ENCODE measurements at places on chromosomes 5 and 9. TPM values are rescaled to one million over a fixed set of nuclear protein-coding genes. Genes with fewer than 3 reads are reported as not detected.

RORB gene
- total RNA-seq = 0.14 TPM

AGXT2 gene
- total RNA-seq = not detected

THOC3 gene
- 67.8 TPM for total RNA-seq

CATSPER3 gene
- total RNA-seq = 0.79 TPM

FRRS1L gene
- not detected for total RNA-seq

OLFM1 gene
- 0.70 TPM for total RNA-seq

LVRN gene
- not detected for total RNA-seq

HDAC3 gene
- total RNA-seq = 69.2 TPM

PCDHB9 gene
- 0.05 TPM for total RNA-seq

CCNO gene
- total RNA-seq = not detected

ZFP2 gene
- total RNA-seq = 0.86 TPM

PCDHGA7 gene
- not detected for total RNA-seq

SOX30 gene
- 2.0 TPM for total RNA-seq

ASPN gene
- not detected for total RNA-seq

KCNN2 gene
- total RNA-seq = not detected

FOXD1 gene
- 0.55 TPM for total RNA-seq

DNA sequence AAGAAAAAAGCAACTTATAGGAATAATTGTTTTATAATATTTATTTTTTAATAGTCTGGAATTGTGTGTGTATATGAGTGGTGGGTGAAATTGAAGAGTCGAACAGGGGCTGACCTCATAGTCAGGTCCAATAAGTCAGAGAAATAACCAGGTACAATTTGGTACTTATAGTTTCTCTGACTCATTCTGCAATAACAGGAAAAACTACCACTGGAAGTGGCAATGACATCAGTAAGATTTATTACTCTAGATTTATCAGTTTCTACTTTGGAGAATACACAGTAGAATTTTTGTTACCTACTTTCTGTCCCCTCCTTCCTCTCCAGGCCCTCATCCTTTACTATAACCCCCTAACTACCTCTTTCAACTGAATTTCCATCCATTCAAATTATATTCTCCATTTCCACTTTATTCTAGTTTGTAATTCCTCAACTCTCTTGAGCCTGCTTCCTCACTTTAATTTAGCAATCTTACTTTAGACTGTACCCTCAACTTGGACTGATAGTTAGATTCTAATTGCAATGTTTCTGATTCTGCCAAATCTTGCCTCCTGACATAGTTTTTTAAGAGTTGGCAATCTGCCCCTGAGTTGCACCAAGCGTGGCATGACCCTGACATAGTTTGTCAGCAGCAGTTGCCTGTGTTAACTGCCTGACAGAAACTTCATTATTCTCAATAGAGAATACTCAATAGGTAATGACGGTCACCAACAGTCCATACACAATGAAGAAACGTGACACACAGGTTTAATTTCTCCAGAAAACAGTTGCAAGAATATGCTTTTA is 475.3 kb upstream of the RIOK2 start:
- no peak for DNase-seq

DNA sequence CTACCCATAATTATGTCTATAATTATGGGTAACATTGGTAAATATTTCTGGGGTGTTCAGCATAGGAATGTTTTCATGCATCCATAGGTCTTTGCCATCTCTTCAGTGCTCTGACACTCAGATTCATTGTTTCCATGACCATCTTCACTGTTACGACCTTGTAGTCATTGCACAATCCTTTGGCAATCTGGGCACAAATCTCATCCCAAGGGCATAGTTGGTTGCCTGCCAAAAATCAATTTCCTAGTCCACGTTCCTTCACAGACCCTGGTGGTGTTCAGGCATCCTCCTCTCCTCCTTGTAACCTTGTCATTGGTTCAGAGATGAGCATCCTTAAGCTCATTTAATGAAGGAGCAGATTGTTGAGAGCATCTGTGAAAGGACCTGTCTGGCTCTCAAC is 1400.7 kb downstream of the CDH12 start:
- no peak for DNase-seq

DNA sequence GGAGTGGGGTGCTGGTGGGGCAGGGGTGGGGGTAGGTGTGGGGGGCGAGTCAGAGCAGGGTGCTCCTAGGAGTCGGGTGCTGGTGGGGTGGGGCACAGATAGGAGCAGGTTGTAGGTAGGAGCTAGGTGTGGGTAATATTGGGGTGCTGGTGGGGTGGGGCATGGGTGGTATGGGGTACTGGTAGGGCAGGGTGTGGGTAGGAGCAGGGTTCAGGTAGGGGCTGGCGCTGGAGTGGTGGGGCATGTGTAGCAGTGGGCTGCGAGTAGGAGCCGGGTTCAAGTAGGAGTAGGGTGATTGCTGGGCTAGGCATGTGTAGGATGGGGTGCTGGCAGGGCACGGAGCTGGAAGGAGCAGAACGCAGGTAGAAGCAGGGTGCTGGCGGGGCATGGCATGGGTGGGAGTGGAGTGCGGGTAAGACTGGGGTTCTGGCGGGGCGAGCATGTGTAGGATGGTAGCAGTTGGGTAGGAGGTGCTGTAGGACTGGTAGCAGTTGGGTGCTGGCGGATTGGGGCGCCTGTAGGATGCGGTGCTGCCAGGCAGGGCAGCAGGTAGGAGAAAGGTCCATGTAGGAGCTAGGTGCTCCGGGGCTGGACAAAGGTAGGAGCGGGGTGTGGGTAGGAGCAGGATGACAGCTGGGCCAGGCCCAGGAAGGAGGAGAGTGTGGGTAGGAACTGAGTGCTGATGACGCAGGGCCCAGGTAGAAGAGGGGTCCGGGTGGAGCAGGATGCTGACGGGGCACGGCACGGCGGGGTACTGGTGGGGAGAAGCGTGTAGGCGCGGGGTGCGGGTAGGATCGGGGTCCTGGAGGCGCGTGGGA is 105.5 kb upstream of the SIMC1 start:
- DNase-seq = no peak

DNA sequence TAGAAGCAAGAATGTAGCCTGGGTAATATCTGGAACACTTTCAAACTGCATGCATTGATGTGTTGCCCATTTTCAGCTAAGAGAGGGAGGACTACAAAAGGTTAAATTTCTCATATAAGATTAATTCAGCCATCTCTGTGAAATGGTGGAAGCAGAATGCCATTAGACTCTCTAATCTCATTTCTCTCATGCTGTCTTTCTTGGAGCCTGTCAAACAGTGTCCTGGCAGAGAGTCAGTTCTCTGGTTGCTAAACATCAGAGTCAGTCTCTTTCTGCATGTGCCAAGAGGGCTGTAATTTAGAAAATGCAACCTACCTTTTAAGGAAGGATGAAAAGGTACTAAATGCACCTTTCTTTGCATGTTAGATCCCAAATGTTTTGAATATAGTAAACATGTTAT is 910 bp upstream of the GARNL3 start:
- no peak for DNase-seq

GRCh38 chr5:65121880-65122436 is 353.2 kb downstream of the CWC27 start:
- DNase-seq = peak; percentile 12

DNA sequence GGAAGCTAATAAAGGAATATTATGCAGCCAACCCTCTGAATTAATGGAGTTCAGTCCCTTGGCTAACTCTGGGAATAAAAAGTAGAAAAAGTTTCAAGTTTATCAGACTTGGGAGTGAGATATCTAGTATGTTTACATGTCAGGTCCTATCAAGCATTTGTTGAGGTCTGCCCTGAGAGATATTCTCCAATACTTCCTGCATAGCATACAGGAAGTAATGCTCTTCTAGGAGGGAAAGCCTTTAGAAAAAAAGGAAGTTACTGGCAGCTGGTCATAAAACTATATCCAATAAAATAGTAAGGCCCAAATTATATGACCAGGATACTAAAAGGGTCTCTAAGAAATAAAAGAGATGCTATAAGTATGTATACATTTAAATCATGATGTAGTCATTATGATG is 594.1 kb upstream of the FTMT start:
- DNase-seq = no peak

GRCh38 chr5:179422213-179422855 is 77.1 kb upstream of the ADAMTS2 start:
- DNase-seq = no peak

DNA sequence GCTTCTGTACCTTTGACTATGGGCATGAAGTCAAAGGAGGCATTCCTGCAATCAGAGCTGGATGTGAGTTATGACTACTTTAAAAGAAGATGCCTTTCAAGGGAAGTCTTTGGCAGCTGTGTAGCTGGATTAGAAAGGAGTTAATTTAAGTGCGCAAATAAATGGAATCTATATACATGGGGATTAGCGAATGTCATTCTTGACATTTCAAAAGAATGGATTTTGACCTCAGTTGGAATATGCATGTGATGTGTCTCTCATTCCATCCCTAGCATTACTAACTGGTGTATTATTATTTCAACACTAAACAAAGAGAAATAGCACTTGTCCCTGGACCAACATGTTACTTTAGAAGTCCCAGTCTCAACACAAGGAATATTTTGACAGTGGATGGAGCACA is 359.6 kb upstream of the SLC24A2 start:
- DNase-seq = no peak

GRCh38 chr5:112908854-112909253 is 13.2 kb downstream of the REEP5 start:
- no peak for DNase-seq

DNA sequence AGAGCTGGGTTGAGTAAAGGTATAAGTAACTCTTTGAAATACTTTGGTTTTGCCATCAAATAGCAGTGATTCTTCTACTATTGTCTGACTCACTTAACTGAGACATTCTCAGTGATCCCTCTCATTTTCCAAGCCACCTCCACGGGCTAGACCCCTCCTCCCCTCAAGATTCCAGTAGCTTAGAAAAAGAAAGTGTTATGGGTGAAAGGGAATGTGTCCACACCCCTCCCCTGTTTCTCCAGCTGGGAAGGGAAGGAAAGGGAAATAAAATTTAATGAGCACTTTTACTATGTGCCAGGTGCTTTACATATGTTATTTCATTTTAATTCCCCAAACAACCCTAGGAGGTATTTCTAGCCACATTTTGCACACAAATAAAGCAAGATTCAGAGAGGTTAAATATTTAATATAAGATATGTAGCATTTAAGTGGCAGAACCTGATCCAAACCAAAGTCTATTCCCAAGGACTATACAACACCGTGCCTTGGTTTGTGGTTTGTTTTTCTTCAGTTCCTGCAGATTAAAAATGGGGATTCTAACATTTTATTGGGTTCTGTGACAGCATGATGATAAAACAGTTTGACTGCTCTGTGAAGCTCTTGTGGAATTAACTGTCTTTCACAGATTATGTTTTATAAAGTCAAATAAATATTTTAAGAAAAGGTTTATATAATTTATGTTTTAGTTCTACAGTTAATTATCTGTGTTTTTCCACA is 135.9 kb downstream of the ZSWIM6 start:
- no peak for DNase-seq

GRCh38 chr5:54799645-54800044 is 185.7 kb downstream of the ESM1 start:
- DNase-seq = no peak

DNA sequence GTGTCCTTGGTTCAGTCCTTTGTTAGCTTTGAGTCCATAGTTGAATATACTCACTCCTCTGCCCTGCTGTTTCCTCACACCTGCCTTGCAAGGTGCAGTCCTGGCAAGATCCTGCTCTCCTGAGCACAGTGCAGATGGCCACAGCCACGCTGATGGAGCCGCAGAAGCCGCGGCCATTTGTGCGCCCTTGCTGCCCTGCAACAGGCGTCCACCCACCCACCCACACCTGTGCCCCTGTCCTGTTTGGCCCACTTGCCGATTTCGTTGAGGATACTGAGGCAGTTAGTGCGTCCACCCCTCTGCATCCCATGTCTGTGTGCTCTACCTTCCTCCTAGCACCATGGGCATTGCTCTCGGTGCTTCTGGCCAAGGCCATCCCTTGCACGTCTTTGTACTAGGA is 51.1 kb upstream of the LRRTM2 start:
- DNase-seq = no peak

- no peak for DNase-seq
Observed at GRCh38 chr5:79834754-79835714, 145.4 kb downstream of the CMYA5 start.

DNA sequence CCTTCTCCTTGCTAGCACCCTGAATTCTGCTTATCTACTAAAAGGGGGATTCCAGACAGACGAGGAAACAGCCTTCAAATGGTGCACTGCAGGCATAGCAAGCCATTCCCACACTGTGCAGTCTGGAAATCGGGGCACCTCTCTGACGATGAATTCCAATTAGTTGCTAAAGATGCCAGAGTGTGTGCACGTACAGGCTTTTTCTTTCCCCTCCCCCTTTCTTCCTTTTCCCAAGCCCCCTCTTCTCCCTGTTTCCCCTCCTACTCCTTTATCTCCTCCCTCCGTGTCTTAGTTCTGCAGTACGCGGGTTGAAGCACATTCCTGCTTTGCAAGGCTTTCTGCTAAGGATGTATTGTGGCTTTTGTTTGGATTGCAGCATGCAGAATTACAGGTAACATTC is at the start of gene GPR21:
TSS of gene GPR21 (plus strand) at position 316 of the 400 bp plus-strand sequence. CDS start 900 bp downstream, outside the sequence.
- DNase-seq = no peak

- DNase-seq = no peak
Observed at GRCh38 chr5:29131285-29131684, 2062.2 kb upstream of the CDH6 start.

DNA sequence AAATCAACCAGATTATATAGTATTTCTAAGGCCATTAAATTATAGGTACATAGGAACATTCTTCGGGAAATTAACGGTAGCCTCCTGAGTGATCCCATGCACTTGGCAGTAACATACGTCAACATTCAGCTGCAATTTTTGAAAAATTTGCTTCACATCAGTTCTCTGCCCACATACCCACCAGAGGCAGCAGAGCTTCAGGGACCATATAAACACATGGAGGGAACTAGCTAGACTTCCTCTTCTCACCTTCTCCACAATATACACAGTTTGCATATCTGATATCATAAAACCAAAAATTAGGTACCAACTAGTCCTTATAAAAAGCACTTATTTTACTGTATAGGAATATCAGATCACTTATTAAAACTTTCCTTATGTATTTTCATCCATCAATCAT is 4.8 kb downstream of the PSIP1 start:
- DNase-seq = no peak

DNA sequence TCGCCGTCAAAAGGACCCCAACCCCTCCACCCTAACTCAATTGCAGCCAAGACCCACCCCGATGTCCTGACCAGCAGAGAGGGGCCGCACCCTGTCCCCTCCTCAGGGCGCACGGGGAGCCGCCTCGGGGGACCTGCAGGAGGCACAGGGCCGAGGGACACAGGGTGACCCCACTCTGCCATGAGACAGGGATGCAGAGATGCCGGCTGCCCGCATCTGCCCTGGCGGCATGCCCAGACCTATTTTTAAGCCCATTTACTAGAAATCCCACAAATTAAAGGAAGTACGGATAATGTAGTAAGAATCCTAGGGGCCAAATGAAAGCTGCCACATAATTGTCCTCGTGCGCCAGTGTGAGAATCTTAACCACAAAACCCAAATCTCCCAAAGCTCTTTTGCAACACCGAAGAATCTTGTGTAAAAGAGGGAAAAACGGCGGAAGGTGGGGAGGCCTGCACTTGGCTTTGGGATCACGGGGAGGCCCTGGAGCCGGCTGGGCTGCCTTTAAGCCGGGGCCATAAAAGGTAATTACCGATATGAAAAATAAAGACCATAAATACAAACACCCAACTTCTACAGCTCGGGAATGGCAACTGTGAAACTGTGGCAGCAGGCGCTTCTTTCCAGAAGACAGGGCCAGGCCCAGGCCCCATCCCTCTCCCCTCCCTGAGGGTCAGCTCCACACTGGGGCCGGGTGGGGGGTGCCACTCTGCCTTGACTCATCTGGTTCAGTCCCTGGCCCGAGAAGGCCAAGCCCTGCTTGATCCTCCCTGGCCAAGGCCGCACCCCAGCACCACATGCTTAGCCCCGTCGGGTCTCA is 35.0 kb downstream of the NACC2 start:
- no peak for DNase-seq

- no peak for DNase-seq
Observed at GRCh38 chr5:32831624-32832023, 120.5 kb downstream of the NPR3 start.
